ENCODE measurements at places on chromosomes 1 and 21.

DNA sequence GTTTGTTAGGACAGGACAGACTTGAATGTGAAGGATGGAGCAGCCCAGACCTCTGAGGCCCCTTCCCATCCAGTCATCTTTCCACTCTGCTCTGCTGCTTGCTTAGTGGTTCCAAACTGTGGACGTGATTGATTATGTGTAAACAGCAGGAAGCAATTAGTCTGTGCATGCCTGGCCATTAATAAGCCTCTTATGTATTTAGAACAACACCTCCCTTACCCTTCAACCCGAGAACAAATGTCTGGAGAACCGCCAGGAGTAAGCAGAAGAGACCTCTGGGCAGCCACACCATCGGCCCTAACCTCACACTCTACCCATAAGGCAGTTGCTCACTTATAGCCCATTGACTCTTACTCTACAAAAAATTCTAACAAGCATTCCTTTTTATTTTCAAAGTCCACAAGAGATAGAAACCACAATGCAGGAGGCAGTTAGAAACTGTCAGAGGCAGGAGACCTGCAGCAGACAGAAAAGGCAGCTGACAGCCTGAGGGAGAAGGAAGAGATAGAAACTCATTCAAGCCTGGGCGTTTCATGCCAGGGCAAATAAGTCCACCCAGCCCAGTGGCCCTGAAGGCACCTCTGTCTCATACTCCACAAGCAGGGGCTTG is 5.8 kb upstream of the EPHA8 start:
- DNase-seq, result no peak

DNA sequence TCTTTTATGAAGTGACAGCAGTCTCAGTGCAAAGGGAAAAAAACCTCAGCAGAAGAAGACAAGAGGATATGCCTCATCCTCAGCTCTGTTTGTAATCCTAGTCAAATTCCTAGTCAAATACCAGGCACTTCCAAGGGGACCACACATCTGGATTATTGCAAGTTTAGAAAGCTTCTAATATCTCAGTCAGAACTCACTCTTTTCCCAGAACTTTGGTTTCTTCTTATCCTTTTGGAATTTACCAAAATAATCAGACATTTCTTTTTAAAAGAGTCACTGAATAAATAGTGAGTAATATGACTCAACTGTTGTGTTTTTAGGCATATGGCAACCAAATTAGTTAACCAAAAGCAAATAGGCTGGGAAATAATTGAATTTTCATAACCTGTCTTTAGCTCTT is 47.8 kb downstream of the PRRX1 start:
- no peak for DNase-seq

- no peak for DNase-seq
These were observed 5.8 kb downstream of the ROR1 start for GRCh38 chr1:63779338-63780211.

DNA sequence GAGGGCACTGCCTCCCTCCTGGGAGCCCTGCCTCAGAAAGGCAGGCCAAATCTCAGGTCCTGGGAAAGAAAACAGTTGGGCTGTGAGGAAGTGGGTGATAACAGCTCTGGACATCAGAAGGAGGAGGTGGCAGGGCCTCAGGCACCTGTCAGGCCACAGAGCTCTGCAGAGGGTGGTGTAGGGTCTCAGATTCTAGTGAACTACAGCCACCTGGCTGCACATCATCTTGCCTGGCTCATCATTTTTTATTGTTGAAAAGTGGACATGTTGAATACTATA is 15.3 kb upstream of the ZNF678 start:
- DNase-seq, result no peak

- no peak for DNase-seq
These were observed 11.7 kb upstream of the SNAPIN start for GRCh38 chr1:153646672-153647345.

DNA sequence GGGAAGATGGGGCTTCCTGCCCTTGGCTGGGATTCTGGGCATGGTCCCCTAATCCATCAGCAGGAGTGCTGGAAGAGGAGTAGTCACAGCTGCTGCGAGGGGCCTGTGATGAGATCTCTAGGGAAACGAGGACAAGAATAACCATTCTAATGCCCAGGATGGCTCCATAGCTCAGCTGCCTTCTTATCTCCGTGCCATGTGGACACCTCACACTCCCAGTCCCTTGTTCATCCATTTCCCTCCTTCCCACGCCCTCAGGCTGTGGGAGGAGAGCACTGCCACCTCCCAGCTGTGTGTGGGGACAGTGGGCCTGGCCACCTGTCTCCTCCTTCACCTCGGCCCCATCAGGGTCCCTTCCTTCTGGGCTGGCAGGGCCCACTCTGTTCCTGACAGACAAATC is 16.1 kb upstream of the ETV3 start:
- DNase-seq, result no peak

- no peak for DNase-seq
These were observed 208.4 kb downstream of the OMA1 start for GRCh38 chr1:58338081-58338480.

DNA sequence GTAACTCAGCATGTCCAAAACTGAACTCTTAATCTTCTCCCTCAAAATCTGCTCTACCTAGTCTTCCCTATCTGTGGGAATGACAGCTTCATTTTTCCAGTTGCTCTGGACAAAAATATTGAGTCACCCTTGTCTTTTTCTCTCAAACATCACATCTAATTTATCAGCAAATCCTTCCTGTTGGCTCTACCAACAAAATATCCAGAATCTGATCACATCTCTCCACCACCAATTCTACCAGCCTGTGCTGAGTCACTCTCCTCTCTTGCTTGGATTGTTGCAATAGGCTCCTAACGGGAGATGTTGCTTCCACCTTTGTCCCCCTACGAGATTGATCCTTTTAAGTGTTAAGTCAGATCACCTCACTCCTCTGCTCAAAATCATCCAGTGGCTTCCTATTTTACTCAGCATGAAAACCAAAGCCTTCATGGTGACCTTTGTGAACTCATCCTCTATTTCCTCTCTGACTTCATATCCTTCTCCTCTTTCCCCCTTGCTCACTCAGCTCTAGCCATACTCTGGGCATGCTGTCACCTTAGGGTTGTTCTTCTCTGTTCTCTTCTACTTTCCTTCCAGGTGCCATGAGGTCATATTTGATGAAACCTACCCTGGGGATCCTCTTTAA is 21.5 kb upstream of the SMYD2 start:
- DNase-seq, result no peak

GRCh38 chr1:147504801-147505311 is 36.4 kb upstream of the BCL9 start:
- DNase-seq, result no peak

DNA sequence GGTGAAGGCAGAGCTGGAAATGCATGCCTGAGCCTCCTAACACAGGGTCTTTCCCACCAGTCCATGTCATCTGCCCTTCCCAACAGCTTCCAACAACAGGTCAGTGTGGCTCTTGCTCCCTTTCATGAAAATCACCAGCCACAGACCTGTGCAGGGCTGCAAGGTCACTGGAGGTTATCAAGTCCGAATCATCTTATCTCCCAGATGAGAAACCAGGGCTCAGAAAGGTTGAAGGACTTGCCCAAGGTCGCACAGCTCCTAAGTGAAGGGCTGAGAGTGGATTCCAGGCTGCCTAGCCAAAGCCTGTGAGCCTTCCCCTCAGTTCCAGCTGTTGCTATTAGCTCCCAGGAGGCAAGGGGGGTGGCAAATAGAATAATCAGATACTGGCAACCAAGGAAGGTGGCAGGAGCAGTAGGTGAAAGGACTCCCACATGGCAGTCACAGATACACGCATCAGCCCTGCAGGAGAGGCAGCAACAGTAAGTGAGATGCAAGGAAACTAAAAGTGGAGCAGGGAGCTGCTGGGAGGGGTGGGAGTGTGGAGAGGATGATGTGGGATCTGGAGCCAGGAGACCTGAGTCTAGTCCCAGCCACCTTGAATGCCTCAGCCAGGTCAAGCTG is 74.2 kb downstream of the SSBP3 start:
- no peak for DNase-seq

DNA sequence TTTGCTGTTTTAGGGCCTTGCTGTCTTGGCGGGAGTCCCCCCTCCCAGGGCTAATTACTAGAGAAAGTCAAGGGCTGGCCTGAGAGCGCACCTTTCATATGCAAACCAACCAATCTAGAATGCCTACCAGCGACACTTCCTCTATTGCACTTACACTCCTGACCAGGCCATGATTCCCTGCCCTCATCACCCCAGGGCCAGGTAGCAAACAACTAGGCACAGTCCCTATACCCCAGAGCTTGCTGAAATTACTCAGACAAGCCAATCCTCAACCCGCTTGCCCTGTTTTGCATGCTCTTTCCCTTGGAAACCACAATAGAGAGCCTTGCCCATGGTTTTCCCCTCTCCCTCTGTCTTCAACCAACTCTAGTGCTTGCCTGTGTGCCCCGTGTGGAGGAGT is 70.3 kb downstream of the URB2 start:
- DNase-seq, result no peak

DNA sequence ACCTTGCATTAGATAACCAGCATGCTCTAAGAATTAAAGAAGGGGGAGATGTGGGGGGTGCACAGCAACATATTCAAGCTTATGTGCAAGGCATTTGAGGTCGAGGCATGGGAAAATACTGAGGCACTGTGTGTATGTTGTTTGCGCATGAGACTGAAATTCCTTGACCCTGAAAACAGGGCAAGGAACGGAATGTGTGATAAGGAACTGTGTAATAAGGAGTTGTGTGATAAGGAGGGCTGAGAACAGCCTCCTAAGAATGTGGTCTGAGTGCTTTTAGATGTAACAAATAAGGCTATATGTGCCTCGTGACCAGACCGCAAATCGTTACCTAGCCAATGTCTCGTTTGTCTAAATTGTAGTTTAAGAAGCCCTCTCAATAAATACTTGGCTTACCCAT is 26.5 kb upstream of the ITLN1 start:
- DNase-seq, result no peak

DNA sequence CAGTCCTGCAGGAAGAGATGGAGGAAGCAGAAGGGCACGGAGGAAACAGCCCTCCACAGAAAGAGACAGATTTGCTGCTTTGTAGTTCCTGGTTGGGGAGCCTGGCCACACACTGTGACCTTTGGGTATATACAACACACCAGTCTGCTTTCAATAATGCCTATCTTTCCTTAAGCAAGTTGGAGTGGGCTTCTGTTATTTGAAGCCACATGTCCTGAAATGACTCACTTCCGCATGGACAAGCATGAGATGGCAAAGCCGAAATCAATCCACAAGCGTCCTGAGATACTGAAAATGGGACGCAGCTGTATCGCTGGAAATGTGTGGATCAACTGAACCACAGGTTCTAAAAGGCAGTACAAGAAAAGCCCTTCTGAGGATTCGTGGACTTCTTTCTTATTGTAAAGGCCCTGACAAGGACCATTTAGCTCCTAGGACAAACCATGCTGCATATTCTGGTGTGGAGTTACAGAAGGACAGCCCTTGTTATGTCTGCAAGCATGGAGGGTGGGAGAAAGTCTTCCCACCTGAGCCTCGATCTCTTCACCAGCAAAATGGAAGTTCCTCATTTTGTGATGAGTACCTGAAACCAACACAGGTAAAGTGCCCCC is 22.7 kb upstream of the FHAD1 start:
- DNase-seq, result no peak

- DNase-seq, result no peak
These were observed 217.7 kb downstream of the URB2 start for GRCh38 chr1:229843627-229844238.

DNA sequence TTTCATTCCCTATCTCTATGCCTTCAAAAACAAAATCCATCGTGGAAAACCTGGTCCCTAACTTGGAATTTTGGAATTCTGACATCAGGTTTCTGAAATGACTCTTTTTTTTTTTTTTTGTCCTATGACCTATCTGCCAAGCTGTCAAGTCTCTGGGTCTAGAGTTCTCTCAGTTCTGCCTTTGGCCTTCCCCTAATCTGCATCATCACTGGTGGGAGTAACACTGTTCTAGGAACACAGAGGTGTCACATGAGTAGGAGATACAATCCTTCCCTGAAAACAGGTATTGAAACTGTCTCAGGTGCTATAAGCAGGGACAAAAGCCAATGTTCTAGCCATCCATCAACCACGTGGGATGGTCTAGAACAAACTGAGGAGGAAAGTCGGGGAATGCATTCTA is 142.0 kb upstream of the ATP1B1 start:
- no peak for DNase-seq

DNA sequence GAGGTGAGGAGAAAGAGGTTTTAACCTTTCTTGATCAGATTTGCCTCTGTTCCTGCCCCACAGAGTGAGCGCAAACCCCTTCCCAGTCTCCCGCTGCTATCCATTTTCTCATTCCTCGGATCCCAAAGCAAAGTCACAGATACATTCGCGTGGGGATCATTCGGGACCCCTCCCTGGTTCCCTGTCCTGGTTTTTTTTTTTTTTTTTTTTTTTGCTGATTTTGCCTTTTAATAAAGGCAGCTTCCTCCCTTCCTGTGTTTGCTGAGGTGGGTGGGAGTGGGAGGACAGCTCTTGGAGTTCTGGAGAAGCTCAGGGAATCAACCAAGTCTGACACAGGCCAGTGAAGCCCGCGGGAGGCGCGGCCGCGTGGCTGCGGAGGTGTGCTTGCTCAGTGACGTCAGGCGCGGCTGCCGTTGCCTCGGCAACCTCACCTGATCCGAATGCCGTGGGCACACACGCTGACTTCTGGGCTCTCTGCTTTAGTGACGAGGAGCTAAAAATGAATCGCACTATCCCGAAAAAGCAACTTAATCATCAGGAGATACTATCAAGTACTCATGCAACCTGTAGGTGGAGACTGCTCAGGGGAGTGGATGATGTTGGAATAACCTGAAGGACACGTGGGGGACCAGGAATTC is 106.4 kb downstream of the TBX19 start:
- DNase-seq, result peak; percentile 12

- DNase-seq, result no peak
These were observed 143.1 kb downstream of the TGFBR3 start for GRCh38 chr1:91742848-91743292.

GRCh38 chr1:36467027-36467410 is 2.8 kb upstream of the MRPS15 start:
- no peak for DNase-seq

GRCh38 chr1:236853921-236854604 is 59.0 kb downstream of the MTR start:
- no peak for DNase-seq

DNA sequence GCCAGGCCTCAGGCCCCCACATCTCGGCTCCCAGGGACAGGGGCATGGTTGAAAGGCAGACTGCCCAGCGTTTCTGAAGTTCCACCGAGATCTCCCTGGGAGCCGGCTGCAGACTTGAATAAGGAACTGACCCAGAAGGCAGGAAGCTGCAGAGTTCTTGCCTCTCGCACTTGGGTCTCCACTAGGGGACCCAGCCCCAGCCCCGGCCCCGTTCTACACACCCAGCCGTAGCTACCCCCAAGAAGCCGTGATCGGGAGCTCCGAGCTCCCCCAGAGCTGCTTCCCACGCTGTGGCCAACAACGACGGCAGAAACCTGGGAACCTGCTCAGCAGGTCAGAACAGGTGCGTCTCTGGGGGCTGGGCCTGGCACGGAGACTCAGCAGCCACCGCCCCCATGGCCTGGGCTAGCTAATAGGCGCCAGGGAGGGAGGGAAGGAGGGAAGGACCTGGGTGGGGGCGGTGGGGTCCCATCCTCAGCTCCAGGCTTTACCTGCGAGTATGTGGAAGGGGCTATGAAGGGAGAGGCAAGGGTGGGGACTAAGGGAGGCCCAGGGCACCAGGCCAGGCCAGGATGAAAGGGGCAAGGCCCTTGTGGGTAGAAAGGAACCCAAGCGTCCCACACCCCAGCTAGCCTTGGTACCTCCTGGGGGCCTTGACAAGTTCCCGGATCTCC is at the start of gene NECTIN4:
Gene NECTIN4 (minus strand): TSS at position 308 of the 674 bp plus-strand sequence. CDS start 262 bp downstream, at position 46.
- DNase-seq, result no peak

GRCh38 chr1:34378968-34379856 is 202.5 kb downstream of the C1orf94 start:
- no peak for DNase-seq

Data from GM18507 (cell line).